ENCODE measurements at places on chromosomes 1 and 21.

DNA sequence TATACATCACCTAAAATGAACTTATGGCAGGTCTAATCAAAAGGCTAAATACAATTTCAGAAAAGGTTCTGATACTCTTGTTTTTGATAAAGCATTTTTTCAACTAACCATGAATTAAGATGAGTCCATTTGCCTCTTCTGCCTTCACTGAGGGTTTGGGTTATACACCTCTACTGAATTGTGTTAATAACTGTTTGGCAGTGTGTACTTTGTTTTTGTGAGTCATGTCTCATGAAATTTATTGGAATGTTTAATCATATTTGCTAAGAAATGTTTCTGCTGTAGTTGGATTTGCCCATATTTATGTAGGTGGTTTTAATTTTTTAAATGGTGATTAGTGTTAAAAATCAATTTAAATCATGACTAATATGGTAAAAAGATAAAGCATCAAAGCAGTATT is 190.5 kb downstream of the HS2ST1 start:
- DNase-seq: no peak

- DNase-seq: no peak
These were observed 26.8 kb downstream of the TMPRSS2 start for GRCh38 chr21:41481191-41481590.

- no peak for DNase-seq
These were observed 970.7 kb downstream of the KCNT2 start for GRCh38 chr1:195637539-195637938.

DNA sequence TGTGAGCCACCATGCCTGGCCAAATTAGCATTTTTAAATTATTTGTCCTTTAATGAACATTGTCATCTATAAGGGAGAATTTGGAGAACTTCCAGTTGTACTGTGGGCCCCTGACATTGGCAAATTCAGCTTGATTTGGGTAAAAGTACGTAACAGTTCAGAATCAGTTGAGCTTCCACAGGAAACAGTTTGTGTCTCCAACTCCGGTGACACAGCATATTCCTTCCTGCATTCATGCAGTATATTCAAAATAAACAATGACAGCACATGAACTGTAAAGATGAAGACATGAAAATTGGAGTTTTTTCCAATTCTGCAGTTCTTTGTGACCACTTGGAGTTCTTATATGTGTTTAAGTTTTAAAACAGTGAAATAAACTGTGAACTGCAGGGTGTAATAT is 28.2 kb downstream of the RNF220 start:
- no peak for DNase-seq

DNA sequence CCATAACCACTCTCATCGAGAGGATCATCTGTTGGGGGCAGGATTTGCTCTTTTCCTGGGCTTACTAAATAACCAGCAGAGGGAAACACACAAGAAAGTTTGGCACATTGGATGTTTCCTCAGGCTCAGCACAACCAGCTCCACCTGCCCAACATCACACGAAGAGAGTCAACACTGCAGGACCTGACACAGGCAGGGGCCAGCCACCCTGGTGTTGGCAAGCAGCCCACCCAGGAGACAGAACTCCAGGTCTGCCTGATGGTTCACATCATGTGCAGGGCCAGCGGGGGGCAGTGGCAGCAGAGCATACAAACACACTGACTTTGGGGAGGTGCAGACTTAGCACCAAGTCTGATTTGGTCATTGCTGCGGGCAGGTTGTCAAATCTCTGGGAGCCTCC is 182.3 kb upstream of the GALNT2 start:
- DNase-seq: no peak

- DNase-seq: no peak
These were observed 1.2 kb upstream of the ZNF124 start for GRCh38 chr1:247172996-247173395.

- no peak for DNase-seq
These were observed 12.1 kb downstream of the NTMT2 start for GRCh38 chr1:170157820-170158219.

- no peak for DNase-seq
These were observed 37.5 kb upstream of the LAMC2 start for GRCh38 chr1:183148599-183148998.

- no peak for DNase-seq
These were observed 37.8 kb downstream of the LRRC53 start for GRCh38 chr1:74474585-74474984.
